ENCODE measurements at places on chromosomes 6 and 20.

- no peak for DNase-seq
These were observed 58.7 kb upstream of the CD93 start for GRCh38 chr20:23144856-23145255.

DNA sequence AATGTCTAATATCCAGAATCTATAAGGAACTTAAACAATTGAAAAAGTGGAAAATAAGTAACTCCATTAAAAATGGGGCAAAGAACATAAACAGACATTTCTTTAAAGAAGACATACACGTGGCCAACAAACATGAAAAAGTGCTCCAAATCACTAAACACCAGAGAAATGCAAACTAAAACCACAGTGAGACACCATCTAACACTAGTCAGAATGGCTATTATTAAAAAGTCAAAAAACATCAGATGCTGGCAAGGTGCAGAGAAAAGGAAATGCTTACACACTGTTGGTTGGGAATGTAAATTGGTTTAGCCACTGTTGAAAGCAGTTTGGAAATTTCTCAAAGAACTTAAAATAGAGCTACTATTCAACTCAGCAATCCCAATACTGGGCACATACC lies 169.2 kb upstream of the MANEA start:
- DNase-seq, result no peak

DNA sequence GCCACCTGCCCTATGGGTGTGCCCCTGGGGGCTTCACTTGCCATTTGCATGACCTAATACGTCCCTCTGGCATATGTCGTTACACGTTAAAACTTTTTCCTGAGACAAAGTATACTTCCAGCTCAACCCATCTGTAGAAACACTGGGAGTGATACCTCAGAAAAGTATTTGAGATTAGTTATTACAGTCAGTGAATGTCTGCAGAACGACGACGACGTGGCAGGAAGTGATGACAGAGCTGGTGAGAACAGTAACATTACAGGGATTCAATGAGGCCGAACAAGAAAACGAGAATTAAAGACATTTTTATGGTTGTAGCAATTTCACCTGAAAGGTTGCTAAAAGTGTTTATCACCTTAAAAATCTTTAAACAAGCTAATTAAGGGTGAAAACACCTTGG lies 40.2 kb downstream of the SASH1 start:
- DNase-seq, result no peak

GRCh38 chr6:31639449-31639861 lies 13.0 kb downstream of the BAG6 start:
- DNase-seq, result no peak

DNA sequence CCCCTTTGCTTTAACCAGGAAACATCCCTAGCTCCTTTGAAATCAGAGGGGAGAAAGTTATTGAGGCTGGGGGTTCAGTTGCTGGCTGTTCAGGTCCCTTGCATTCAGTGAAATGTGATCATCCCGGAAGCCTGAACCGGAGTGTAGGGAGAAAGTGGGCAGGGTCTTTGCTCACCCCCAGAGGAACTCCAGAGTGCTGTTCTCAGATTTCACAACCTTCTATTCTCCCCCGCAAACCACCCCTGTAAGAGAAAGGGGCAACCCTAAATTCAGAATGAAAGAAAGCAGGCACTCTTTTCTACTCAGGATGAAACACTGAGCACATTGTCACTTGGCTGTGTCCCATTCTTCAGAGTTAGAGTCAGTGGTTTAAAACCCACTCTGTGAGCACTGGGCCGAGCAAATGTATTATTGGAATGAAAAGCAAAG lies 139.8 kb downstream of the KHDC1L start:
- no peak for DNase-seq

DNA sequence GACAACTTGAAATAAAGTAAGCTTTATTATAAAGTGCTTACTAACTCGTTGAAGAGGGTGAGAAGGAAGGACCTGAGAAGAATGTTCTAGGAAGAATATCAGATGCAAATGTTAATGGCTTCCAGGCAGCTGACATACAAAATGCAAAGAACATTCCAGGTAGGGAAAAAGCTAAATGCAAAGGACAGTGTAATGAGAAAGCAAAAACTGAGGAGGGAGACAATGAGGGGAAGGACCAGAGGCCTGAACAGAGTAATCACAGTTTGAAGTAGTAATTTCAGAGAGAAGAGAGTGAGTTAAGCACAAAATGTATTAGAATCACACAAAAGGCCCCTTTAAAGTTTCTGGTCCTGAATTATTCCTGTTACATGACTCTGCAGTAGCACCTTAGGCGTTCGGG lies 81.3 kb downstream of the HMGCLL1 start:
- no peak for DNase-seq
